ENCODE measurements at places on chromosomes 7 and 10. TPM values are rescaled to one million over a fixed set of nuclear protein-coding genes. Genes with fewer than 3 reads are reported as not detected.
A peak's percentile ranks its signal among the peaks of the same experiment; 100 is the strongest.

DNA sequence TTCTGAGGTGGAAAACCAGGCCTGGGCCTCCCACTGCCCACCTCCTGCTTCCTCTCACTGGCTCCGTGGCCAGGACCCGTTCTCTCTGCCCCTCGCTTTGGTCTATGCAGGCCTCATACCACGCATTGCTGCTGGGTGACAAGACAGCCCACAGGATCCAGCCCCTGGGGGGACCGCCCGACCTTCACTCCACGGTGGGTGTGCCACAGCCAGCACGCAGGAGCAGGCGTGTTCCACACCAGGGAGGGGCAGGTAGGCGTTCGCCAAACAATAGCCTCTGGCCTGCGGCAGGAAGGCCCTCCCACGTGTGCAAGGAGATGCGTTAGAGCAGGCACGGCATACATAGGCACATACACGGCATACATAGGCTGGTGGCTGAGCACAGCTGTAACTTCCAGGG lies 233.4 kb downstream of the WDR37 start:
- H3K4me3 ChIP-seq, result no peak overlapping the region
- DNase-seq, result no peak
- no peaks in the 10 kb centered on the region for H3K36me3 ChIP-seq
- H3K27ac ChIP-seq, result no peak overlapping the region
- no peaks in the 10 kb centered on the region for H3K27me3 ChIP-seq
- H3K4me1 ChIP-seq, result no peaks in the 10 kb centered on the region

DNA sequence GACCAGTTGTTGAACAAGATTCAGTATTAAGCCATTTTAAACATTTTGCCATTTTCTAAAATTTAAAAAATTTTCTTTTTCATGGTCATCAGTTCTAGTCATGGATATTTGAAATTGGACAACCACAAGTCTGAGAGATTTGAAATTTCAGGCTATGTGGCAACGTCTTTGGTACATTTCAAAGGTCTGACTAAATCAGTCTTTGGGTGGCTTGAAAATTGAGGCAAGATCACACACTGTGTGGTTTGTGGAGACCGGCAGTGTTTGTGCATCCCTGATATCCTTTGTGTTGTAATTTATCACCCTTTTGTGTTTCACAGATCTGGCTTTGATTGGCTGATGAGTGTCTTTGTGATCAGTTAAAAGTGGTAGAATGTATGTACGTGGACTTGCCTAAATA lies 35.7 kb downstream of the CCAR1 start:
- H3K4me1 ChIP-seq, result no peaks in the 10 kb centered on the region
- H3K4me3 ChIP-seq, result no peak overlapping the region
- H3K36me3 ChIP-seq, result peaks cover 57% of the 10 kb centered on the region
- no peak overlapping the region for H3K27ac ChIP-seq
- no peaks in the 10 kb centered on the region for H3K27me3 ChIP-seq

- peaks cover 5% of the 10 kb centered on the region for H3K4me1 ChIP-seq
- DNase-seq, result no peak
- no peaks in the 10 kb centered on the region for H3K27me3 ChIP-seq
- H3K36me3 ChIP-seq, result no peaks in the 10 kb centered on the region
- no peak overlapping the region for H3K4me3 ChIP-seq
These were observed 124.7 kb downstream of the BICC1 start for GRCh38 chr10:58637352-58637751.

- H3K36me3 ChIP-seq, result no peaks in the 10 kb centered on the region
- no peaks in the 10 kb centered on the region for H3K27me3 ChIP-seq
- no peak overlapping the region for H3K4me3 ChIP-seq
These were observed 186.5 kb upstream of the SEMA3E start for GRCh38 chr7:83835424-83835823.

DNA sequence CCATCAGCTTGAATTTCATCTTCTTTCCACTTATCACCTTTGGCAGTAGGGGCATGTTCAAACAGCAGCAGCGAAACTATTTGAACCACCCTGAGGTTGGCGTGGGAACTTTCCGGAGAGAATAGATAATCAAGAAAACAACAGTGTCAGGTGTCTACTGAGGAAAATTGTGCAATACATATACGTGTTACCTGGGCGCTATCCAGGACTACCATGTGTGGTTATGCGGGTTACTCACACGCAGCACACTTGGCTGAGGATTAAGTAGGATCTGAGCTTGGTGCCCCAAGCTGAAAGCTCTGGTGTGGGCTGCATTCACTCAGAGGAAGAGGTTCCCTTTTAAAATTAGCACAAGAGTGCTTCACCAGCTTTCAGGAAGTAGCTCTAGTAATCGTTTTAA lies 8.8 kb upstream of the ABI1 start:
- no peaks in the 10 kb centered on the region for H3K36me3 ChIP-seq
- no peaks in the 10 kb centered on the region for H3K4me1 ChIP-seq
- H3K27ac ChIP-seq, result no peak overlapping the region

GRCh38 chr10:47397256-47397655 lies 13.2 kb upstream of the ZNF488 start:
- H3K4me1 ChIP-seq, result peaks cover 3% of the 10 kb centered on the region
- no peak overlapping the region for H3K27ac ChIP-seq
- DNase-seq, result no peak
- H3K4me3 ChIP-seq, result no peak overlapping the region

DNA sequence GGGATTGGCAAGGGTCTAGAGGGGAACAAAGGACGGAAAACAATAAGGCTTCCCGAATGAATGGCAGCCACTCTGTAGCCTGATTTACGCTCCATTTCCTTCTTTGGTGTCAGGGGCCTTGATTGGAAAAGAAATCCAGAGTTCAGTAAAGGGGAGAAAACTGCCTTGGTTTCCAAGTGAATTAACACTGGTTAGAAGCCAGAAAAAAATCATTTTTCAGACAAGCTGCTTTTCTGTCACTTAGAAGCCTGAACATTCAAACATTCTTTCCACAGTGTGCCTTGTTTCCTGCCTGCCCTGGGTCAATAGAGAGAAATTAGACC lies 283 bp upstream of the TRDMT1 start:
- no peaks in the 10 kb centered on the region for H3K27me3 ChIP-seq
- peak overlapping the region; percentile 74 for H3K4me3 ChIP-seq
- H3K27ac ChIP-seq, result peak overlapping the region; percentile 93
- H3K36me3 ChIP-seq, result no peaks in the 10 kb centered on the region
- DNase-seq, result no peak
- H3K4me1 ChIP-seq, result peaks cover 9% of the 10 kb centered on the region

GRCh38 chr10:128080231-128080630 lies 46.0 kb downstream of the MKI67 start:
- H3K27me3 ChIP-seq, result peaks cover 8% of the 10 kb centered on the region
- H3K4me3 ChIP-seq, result no peak overlapping the region
- no peak overlapping the region for H3K27ac ChIP-seq
- no peaks in the 10 kb centered on the region for H3K36me3 ChIP-seq
- no peak for DNase-seq

DNA sequence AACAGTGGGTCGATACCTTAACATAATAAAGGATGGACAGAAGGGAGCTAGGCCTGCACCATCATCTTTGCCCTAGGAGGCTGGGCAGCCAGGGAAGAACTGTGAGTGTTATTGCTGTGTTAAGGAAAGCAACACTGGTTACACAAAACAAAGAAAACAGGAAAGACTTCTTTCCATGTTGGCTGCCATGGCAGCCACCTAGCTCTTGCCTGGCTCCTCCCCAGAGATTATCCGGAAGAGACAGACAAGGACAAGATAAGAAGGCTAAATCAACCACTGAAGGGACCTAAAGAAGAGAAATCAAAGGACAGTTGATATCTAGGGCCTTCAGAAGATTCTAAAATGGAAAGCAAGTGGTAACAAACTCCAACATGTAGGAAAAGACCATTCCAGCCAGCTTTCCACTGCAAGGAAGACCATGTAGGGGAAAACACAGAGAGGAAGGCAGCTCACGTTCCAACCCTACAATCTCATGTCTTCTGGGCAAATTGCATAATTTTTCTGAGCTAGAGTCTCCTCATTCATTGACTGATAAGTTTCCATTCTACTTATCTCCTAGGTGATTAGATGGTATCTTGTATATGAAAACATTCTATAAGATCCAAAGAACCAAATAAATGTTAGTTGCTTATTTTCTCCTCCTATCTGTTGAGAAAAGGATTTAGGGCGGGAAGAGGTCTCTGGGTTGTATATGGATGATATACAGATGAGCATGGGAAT lies 51.2 kb downstream of the SP8 start:
- no peaks in the 10 kb centered on the region for H3K36me3 ChIP-seq
- H3K27me3 ChIP-seq, result no peaks in the 10 kb centered on the region
- DNase-seq, result no peak
- no peak overlapping the region for H3K4me3 ChIP-seq

DNA sequence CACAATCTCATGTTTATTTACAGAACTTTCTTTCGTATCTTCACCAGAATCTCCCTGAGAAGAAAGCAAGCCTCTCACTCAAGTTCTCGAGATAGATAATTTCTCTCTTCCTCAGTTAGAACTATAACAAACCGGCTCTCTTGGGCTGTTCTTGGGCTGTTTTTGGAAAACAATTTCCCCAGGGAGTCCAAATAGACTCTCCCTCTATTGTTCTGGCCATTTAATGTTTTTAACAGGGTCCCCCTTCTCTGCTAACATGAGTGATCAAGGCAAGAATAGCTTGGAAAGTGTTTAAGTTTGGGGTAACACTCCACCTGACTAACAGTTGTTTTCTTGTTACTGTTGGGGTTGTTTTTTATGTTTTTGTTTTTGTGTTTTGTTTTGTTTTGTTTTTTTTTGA lies 64.8 kb upstream of the UCN3 start:
- no peak overlapping the region for H3K4me3 ChIP-seq
- DNase-seq, result peak; percentile 8
- H3K27ac ChIP-seq, result no peak overlapping the region
- no peaks in the 10 kb centered on the region for H3K36me3 ChIP-seq
- no peaks in the 10 kb centered on the region for H3K4me1 ChIP-seq

The PIK3AP1 gene
- polyA plus RNA-seq, result 0.14 TPM

DNA sequence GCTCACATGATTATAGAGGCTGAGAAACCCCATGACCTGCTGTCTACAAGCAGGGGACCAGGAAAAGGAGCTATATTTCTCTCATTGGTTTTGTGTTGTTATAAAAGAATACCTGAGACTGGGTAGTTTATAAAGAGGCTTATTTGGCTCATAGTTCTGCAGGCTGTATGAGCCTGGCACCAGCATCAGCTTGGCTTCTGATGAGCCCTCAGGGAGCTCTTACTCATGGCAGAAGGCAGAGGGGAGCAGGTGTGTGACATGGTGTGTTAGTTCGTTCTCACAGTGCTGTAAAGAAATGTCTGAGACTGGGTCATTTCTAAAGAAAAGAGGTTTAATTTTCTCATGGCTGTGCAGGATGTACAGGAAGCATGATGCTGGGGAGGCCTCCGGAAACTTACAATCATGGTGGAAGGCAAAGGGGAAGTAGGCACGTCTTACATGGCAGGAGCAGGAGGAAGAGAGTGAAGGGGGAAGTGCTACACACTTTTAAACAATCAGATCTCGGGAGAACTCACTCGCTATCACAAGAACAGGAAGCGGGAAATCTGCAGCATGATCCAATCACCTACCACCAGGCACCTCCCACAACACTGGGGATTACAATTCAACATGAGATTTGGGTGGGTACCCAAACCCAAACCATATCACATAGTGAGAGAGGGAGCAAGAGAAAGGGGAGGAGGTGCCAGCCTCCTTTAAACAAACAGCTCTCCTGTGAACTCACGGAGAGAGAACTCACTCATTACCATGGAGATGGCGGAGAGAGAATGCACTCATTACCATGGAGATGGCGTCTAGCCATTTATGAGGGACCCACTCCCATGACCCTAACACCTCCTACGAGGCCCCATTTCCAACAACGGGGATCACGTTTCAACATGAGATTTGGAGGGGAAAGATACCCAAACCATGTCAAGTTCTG lies 133.4 kb downstream of the JCAD start:
- H3K27me3 ChIP-seq, result peaks cover 19% of the 10 kb centered on the region
- no peak overlapping the region for H3K27ac ChIP-seq
- H3K4me3 ChIP-seq, result no peak overlapping the region
- no peak for DNase-seq
- H3K4me1 ChIP-seq, result peaks cover 5% of the 10 kb centered on the region
- H3K36me3 ChIP-seq, result no peaks in the 10 kb centered on the region

The SHH gene
- not detected for polyA plus RNA-seq

GRCh38 chr7:51644216-51644615 lies 327.6 kb upstream of the COBL start:
- no peaks in the 10 kb centered on the region for H3K36me3 ChIP-seq
- no peaks in the 10 kb centered on the region for H3K4me1 ChIP-seq
- DNase-seq, result no peak
- H3K4me3 ChIP-seq, result no peak overlapping the region
- no peak overlapping the region for H3K27ac ChIP-seq

The CFAP58 gene
- 0.57 TPM for polyA plus RNA-seq

DNA sequence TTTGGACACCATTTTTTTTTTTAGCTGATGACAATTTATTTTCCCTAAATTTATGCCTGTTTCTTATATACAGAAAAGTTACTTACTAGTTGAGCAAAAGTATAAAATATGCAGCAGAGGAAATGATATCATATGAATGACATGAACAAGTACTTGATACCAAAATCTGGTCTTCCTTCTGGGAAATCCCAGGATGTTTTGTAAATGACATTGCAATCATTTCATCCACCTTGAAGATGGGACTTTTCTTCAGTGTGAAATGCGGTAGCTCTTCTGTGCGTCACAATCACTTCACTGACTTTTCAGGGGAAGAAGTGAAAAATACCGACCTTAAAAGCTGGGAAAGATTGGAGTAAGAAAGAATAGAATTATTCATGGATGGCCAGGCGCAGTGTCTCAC lies 23.8 kb downstream of the C1QL3 start:
- DNase-seq, result peak; percentile 41
- H3K27me3 ChIP-seq, result no peaks in the 10 kb centered on the region
- no peak overlapping the region for H3K4me3 ChIP-seq

DNA sequence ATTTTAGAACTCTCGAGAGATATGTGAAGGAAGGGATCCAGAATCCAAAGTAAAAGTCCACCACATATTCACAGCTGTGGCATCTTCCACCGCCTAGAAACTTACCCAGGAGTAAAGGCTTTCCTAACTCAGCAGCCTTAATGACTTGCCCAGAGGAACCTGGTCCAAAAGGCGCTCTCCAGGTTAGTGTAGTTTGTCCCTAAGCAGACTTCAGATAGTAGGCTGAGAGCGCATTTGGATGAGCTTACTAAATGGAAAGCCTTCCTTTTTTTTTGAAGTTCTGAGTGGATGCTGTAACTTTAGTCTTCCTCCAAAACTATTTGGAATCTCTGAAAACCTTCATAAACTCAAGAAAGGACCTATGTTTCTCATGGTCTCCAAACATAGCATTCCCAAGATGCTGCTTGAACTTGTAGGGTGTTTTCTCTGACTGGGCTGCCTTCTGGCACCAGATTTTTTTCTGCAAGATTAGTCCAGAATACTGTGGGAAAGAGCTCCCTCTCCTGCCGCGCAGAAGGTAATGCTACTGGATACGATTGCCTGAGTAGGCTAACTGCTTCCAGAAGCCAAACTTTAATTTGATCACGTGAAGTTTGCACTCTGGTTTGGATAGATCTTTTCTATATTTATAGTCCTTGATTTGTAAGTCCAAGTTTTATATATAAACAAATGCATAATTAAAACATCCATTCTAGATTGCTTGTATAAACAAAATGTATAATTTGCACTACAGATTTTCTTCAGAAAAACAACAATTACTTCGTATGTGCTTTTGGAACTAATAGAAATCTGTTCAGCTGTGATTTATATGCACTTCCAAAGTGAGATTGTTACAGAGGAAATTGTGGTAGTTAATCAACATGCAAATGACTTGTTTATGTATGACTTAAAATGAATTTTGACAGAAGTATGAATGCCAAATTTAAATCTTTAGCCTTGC lies 19.6 kb upstream of the GPR37 start:
- no peak overlapping the region for H3K27ac ChIP-seq
- peak; percentile 73 for DNase-seq
- H3K27me3 ChIP-seq, result no peaks in the 10 kb centered on the region
- H3K36me3 ChIP-seq, result no peaks in the 10 kb centered on the region

The MAD1L1 gene
- polyA plus RNA-seq, result 29.0 TPM

GRCh38 chr7:27143023-27143949 lies at the start of gene HOXA5:
HOXA5 (minus strand) TSS chr7:27143681; CDS start chr7:27143607, 74 bp downstream.
- H3K27ac ChIP-seq, result peak within 1 kb of the TSS; percentile 93
- DNase-seq, result peak; percentile 100
- peaks cover 9% of the 10 kb centered on the region for H3K36me3 ChIP-seq
- H3K4me1 ChIP-seq, result peaks cover 16% of the 10 kb centered on the region
- H3K27me3 ChIP-seq, result no peaks in the 10 kb centered on the region
- peak within 1 kb of the TSS; percentile 93 for H3K4me3 ChIP-seq
